ENCODE measurements at places on chromosomes 4 and X. TPM values are rescaled to one million over a fixed set of nuclear protein-coding genes. Genes with fewer than 3 reads are reported as not detected.

The CSN1S1 gene
- not detected for total RNA-seq

The IQCM gene
- not detected for total RNA-seq

The CSAG2 gene
- total RNA-seq = not detected

The CNGA1 gene
- total RNA-seq = not detected

The USP26 gene
- total RNA-seq = not detected

- DNase-seq = no peak
These were observed 91.6 kb downstream of the SOWAHB start for GRCh38 chr4:76806346-76806745.

DNA sequence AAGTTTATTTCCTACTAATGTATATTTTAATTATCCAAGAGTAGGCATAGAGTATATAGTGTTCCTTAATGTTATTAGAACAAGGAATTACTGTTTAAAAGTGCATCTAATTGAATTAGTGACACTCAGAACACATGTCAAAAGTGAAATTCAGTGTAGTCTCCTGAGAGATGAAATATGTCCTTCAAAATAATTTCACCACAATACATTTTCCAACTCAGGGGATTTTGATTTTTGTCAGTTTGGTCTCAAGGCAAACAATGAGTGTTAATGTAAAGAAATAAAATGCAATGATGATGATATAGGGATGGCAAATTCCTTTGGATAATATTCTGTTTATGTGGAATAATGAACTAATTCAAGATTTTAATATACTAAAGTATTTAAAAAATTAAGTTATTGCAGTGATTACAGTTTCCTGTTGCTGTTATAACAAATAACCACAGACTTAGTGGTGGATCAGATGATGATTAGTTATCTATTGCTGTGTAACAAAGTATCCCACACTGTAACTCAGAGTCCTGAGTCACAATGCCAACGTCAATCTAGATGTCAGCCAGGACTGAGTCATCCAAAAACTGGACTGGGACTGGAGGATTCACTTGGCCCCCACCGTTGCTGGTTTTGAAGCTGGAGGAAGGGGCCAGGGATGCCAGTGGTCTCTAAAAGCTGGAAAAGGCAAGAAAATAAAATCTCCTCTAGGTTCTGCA lies 148.0 kb upstream of the SLC7A11 start:
- DNase-seq = peak; percentile 3

All from Daoy (cell line).